Natural killer cell (primary cell): ENCODE measurements at places on chromosomes 16 and 17.

- no peak for DNase-seq
These were observed 19.2 kb downstream of the CEP112 start for GRCh38 chr17:66172691-66173223.

- no peak for DNase-seq
These were observed 52.9 kb upstream of the KIFC3 start for GRCh38 chr16:57855188-57855587.

- DNase-seq, result no peak
These were observed 110.4 kb downstream of the MSI2 start for GRCh38 chr17:57366558-57367351.

DNA sequence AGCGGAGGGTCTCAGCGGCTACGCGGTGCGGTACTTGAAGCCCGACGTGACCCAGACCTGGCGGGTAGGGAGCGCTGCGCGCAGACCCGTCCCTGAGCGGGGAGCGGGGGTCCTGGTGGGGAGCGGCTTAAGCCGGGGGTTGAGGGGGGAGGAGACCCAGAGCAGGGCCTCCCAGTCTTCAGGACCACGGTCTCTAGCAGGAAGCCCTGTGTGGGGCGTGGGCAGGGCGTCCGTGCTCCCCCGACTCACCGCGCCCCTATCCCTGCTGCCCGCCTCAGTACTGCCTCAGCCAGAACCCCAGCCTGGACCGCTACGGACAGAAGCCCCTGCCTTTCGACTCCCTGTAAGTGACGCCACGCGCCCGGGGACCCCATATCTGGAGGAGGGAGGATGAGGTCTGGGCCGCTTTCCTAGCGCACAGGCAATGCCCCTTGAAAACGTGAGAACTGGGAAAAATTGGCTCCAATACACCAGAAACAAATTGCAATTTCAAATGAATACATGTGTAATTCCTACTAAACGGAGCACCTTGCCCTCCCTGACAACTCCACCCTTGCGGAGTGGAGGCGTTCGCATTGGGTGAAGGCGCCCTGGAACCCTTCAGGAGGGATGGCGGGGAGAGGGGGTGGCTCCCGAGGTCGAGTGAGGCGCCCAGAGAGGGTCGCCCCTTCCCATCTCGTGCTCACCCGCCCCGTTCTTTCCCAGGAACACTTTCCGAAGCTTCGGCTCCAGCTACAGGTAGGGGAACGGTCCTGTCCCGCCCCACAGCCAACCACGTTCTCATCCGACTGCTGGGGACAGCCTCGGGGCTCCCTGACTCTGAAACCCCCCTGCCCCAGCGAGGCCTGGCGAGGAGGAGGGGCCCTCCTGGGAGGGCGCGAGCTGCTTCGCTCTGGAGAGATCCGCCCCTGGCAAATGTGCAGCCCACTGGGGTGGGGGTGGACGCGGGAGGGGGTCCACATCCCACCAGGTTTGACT is 14.6 kb upstream of the CNGB1 start:
- no peak for DNase-seq

- no peak for DNase-seq
These were observed 239.2 kb upstream of the GSE1 start for GRCh38 chr16:85373741-85374570.

DNA sequence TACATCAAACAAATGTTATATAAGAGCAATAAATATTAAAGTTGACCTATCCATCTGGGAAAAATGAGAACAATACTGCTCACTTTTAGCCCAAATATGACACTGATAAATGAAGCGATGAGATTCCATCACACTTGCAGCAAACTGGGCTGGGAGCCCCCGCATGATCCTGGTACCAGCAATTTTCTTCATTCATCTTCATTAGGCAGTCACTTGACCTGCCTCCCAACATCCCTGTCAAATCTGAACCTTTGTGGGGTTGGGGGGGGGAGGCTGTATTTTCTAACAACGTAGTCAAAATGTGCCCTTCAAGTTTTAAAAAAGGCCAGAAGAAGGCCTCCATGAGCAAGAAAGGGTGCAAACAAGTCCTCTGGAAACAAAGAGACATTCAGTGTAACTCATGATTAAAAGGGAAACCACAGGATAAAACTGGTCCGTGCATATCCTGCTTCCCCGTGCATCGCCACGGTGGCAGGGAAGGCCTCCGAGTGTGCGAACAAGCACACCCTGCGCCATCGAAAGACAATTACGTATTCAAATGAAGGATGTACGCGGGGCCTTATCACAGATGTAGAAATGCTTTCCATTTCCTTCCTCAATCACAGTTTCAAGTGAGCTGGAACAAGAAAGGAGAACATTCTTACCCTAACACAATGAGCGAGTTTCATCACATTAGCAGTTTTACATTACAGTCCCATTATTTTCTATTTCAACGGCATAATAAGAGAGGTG is 48.4 kb downstream of the TOX3 start:
- DNase-seq, result no peak

GRCh38 chr16:20166531-20167235 is 93.0 kb upstream of the GPR139 start:
- DNase-seq, result no peak

DNA sequence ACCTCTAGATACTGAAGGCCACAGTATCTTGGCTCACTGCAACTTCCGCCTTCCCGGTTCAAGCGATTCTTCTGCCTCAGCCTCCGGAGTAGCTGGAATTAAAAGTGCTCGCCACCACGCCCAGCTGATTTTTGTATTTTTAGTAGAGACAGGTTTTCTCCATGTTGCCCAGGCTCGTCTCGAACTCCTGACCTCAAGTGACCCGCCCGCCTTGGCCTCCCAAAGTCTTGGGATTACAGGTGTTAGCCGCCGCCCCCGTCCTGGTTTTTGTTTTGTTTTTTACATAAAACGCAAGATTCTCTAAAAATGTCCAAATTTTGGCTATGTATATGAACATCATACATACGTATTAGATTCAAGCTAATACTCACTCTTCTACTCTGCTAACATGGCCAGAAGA is 2.0 kb upstream of the GGNBP2 start:
- DNase-seq, result no peak

DNA sequence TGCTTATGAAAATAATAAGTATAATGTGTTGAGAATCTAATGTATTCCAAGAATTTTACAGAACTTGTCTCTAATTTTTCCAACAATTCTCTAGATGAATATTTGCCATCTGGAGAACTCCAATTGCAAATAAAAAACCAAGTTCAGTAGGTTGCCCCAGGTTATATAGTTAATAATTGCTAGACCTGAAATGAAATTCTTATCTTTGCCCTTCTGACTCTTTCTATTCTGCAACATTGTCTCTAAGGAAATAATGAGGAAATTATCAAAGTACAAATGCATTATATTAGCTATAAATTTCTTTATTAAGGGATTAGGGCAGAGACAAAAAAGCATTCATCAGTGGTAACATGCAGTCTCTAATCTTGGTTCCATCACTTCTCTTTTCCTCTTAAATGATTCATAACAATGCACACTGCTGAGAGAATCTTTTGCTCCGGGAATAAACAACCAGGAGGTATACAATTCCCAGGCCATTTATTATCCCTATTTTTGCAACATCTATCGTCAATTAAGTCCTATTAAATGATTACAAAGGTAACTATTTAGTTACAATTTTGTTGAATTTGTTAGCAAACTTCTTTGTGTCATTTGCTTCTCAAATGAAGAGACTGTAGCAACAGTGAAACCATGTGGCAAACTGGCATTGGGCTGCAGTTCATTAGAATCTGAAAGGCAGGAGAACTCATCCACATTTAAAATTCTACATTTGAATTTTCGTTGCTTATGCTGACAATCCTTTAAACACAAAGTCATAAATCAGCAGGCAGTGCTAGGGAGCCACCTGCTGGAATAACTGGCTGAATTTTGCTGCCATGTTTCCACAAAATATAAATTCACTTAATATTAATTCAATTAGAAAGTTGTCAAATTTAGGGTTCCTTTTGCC is 349.6 kb downstream of the KIF2B start:
- DNase-seq, result no peak

- DNase-seq, result no peak
These were observed 108.8 kb downstream of the ELAC2 start for GRCh38 chr17:12909046-12909445.

DNA sequence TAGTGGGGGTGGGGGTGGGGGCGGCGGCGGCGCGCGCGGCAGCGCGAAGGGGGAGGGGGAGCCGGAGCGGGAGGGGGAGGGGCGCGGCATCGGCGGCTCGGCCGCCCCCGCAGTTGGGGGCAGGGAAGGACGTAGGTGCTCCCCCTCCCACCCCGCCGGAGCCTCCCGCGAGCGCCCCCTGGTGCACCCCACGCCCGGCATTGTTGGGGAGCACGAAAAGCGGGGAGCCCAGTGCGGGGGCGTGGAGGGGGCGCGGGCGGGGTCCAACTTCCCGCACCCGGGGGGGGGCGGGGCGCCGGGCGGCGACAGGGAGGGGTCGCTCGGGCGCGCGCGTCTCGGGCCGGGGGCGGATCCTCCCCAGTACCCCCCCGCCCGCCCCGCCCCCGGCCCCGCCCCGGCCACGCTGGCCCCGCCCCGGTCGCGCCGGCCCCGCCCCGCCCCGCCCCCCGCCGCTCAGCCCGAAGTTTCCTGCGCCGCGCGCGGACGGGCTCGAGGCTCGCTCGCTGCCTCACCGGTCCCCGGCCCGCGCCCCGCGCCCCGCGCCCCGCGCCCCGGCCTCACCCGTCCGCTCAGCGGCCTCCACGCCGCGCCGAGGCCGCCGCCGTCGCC is at the start of gene CACNA1H:
CACNA1H (plus strand) TSS at position 456 of the 609 bp plus-strand sequence. CDS start 632 bp downstream, outside the sequence.
- DNase-seq, result peak; percentile 50

GRCh38 chr17:39755554-39756379 is 18.0 kb downstream of the GRB7 start:
- peak; percentile 49 for DNase-seq

GRCh38 chr17:66462010-66462409 is 159.6 kb downstream of the PRKCA start:
- no peak for DNase-seq

- no peak for DNase-seq
These were observed 35.2 kb downstream of the USP22 start for GRCh38 chr17:21007646-21008045.
